ENCODE measurements at places on chromosomes 4 and X.

- DNase-seq, result no peak
Observed at GRCh38 chr4:70008771-70009170, 13.0 kb downstream of the STATH start.

DNA sequence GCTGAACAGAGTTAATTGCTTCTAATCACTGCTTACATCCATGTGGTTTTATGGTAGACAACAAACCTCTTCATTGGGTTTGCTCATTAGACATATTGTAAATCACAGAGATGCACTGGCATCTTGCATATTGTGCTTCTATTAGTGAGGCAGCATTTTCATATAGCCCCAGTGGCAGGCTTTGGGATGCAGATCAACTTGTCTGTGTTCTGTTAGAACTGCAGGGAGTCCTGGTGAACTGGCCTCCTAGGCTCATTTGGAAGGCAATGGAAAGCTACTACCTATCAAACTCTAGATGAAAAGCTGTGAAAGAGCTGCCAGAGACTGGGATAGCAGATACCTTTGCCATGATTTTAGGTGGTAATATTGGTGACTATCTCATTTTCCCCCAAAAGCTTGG is 108.8 kb downstream of the NAA11 start:
- DNase-seq, result no peak

GRCh38 chrX:2690856-2691542 is at the start of gene CD99:
Gene CD99, plus strand, starts transcription at chrX:2691295. Its CDS starts 66 bp downstream, at chrX:2691361.
- DNase-seq, result no peak

DNA sequence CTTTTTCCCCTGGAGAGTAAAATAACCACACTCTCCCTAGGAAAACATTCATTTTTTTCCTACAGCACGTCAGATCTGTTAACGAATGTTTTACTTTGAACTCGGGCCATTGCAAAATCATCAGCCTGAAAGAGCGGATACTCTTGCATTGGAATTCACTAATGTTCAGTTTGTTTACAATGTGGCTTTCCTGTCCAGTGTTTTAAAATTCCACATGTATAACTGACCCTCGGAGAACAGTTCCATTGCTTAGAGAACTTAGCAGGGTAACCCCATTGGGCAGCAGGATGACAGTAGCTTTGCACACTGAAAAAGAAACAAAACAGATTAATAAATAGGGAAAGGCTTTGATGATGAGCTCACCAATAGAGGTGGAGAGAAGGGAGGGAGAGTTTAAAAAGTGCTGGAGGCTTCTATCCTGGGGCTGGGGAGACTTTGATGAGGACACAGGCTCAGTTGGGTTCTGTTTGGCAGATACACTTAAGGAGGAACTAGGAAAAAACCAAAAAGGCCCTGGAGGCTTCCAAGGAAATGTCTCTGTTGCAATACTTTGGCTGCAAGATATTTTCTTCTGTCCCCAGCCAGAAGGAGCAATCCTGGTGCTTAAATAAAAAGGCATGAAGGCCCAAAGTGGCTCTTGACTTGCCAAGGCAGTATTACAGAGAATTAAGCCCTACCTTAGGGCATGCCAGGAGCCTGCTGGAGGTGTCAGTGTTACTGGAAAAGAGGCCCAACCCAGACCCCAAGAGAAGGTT is 143.1 kb downstream of the ARSF start:
- no peak for DNase-seq

- no peak for DNase-seq
Observed at GRCh38 chrX:38183596-38183995, 37.1 kb downstream of the SRPX start.

DNA sequence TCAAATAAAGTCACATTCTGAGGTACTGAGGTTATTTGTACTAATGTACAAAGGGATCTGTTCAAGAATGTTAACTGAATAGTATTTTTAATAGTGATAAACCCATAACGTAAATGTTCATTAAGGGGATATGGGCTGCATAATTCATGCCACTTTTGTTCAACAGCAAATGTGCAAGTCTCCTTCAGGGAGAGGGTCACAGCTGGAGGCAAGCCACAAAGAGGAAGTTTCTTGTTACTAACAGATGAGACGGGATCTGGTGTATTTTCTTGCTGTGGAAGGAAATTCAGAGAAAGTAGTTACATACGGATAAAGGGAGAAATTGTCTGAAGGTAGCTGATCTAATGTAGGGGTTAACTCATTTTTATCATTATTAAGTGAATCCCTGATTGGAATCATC is 10.0 kb downstream of the ZFP42 start:
- DNase-seq, result no peak

GRCh38 chr4:41712425-41712824 is 36.1 kb downstream of the PHOX2B start:
- DNase-seq, result no peak

DNA sequence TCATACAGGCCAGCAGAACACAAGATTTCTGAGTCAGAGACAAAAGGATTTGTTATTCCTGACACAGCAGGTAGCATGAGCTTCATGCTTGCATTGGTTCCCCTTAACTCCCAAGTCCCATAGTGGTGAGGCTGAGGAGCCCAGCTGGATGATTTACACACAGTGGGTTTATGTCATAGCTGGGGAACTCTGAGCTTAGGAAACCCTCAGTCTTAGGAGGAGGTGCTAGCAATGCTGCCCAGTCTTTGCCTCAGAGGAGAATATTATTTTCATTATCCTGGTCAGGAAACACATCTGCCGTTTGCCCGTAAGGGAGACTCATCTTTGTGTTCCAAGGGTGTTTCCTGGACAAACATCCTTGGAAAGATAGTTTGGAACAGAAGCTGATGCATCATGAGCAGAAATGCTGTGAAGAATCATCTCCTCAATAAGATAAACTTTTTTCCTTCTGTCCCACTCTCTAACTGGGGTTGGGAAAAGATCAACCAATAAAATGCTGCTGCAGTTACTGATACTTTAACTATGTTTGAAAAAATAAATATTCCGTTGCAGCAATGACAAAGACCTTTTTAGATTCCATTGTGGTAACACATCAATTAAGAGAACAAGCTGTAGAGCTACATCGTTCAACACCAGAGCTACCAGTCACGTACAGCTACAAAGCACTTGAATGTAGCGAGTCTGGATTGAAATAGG is 146.8 kb downstream of the DCLK2 start:
- DNase-seq, result no peak

- DNase-seq, result no peak
Observed at GRCh38 chr4:41160012-41160789, 54.1 kb downstream of the APBB2 start.

DNA sequence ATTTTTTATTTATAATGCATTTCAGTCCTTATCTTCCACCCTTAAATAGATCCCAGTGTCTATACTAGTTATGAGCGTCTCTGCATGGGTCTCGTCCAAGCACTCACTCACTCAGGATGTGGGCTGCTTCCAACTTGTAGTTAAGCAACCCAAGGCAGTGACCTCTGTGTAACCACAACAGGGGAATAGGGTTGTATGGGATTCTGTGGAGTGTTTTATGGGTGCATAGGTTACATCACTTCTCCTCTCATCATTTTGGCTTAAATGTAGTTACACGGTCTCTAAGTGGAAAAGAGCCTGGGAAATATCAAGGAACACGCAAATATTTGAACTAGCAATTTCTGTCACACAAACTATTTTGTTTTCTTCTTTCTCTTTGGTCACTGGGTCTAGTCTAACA is 931.0 kb downstream of the STIM2 start:
- DNase-seq, result no peak

DNA sequence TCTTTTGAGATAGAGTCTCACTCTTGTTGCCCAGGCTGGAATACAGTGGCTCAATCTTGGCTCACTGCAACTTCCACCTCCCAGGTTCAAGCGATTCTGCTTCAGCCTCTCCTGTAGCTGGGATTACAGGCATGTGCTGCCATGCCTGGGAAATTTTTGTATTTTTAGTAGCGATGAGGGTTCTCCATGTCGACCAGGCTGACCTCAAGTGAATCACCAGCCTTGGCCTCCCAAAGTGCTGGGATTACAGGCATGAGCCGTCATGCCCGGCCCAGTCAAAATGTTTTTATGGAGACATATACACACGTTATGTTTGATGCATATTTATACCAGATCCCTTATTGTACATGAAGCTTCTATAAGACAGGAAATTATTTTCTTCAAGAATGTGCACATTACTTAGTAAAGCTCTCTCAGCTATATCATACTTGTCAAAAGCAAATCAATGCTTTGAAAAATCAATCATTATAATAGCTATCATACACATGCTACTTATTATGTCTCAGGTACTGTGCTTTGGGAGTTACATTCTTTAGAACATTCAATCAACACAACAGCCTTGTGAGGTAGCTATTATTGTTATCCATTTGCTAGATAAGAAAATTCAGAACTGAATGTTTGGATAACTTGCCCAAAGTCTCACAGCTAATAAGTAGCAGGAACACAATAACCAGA is 269.2 kb downstream of the FSTL5 start:
- no peak for DNase-seq

GRCh38 chr4:5970381-5971077 is 47.7 kb downstream of the C4orf50 start:
- DNase-seq, result no peak

- no peak for DNase-seq
Observed at GRCh38 chr4:41359422-41359775, 102.7 kb downstream of the UCHL1 start.

DNA sequence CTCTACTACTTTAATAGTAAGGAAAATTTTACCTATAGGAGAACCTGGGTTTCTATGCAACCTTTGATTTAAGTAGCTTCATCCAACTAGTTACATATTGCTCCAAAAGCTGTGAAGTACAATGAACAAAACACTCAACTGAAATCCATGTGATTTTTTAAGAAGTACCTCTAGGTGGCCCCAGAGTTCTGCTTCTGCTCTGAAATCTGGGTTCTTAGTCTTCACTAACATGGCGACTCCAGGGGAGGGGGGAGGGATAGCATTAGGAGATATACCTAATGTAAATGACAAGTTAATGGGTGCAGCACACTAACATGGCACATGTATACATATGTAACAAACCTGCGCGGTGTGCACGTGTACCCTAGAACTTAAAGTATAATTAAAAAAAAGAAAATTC is 73.4 kb upstream of the MAGEB2 start:
- DNase-seq, result no peak

- no peak for DNase-seq
Observed at GRCh38 chrX:119231936-119232445, 4.1 kb upstream of the PGRMC1 start.

Data from activated naive CD4-positive, alpha-beta T cell (primary cell).